ENCODE measurements at places on chromosomes 5 and 9. TPM values are rescaled to one million over a fixed set of nuclear protein-coding genes. Genes with fewer than 3 reads are reported as not detected.

The SPATA9 gene
- total RNA-seq, result 0.67 TPM

DNA sequence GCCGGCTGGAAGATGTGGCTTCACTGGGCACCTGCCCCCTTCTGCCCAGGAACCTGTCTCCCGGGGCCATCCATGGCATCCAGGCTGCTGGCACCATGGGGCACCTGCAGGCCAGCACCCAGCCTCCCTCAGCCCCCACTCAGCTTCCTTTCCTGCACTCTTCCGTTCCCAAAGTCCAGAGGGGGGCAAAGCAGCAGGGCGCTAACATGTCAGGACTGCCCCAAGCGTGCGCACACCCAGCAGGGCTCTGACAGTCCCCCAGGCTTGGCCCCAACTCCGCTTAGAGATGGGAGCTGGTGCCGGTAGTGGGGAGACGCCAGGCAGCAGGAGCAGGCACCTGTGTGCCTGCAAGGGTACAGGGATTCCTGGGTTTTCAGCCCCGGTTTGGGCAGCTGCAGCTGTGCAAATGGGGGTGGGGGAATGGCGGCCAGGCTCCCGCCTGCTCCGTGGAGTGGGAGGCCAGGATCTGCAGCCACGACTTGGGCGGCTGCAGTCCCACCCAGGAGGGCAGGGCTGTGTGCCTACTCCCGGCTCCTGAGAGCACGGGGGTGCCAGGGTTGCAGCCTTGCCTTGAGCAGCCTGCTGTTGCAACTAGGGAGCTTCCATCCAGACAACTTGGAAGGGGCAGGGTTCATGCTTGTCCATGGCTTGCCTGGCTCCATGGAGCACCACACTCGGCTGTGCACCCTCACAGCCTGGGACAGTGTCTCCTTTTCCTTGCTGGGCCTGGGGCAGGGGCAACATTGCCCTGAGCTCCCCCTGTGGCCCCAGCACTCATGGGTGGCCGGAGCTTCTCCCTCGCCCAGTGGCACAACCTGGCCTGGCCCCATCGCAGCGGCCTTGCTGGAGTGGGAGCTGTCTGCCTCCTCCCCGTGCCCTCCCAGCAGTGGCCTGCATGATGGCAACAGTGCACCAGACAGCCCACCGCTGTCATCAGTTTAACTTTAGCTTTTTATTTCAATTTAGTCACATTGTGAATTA lies 561.1 kb downstream of the MTRR start:
- no peaks in the 10 kb centered on the region for H3K36me3 ChIP-seq
- no peak overlapping the region for H3K27ac ChIP-seq
- no peaks in the 10 kb centered on the region for H3K4me1 ChIP-seq
- peak; percentile 58 for DNase-seq
- H3K4me3 ChIP-seq, result no peak overlapping the region
- no peaks in the 10 kb centered on the region for H3K27me3 ChIP-seq

The PCDHA13 gene
- 0.63 TPM for total RNA-seq

The GARNL3 gene
- 3.7 TPM for total RNA-seq

The ACOT12 gene
- 0.06 TPM for total RNA-seq

The MYMK gene
- total RNA-seq, result not detected

DNA sequence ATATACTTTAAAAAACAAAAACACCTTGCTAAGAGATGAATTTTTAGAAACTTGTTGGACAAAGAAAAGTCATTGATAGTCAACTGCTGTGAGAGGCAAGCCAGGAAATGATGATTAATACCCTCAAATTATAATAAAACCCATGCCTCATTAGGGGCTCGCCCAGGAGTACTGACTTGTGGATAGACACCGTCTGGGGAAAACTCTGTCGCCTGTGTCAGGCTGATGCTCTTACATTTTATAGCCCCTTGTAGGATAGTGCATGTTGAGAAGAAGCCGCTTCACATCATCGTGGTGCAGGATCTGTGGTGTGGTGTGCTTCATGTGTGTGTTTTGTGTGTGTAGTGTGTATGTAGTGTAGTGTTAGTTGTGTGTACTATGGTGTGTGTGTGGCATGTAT lies 39.1 kb downstream of the SYK start:
- no peak overlapping the region for H3K4me3 ChIP-seq
- H3K27me3 ChIP-seq, result no peaks in the 10 kb centered on the region
- H3K4me1 ChIP-seq, result no peaks in the 10 kb centered on the region
- no peaks in the 10 kb centered on the region for H3K36me3 ChIP-seq
- H3K27ac ChIP-seq, result no peak overlapping the region

- no peaks in the 10 kb centered on the region for H3K4me1 ChIP-seq
- no peaks in the 10 kb centered on the region for H3K27me3 ChIP-seq
- no peak overlapping the region for H3K27ac ChIP-seq
- no peaks in the 10 kb centered on the region for H3K36me3 ChIP-seq
- no peak overlapping the region for H3K4me3 ChIP-seq
Measured at GRCh38 chr5:134451936-134452505, 40.3 kb upstream of the CDKN2AIPNL start.

GRCh38 chr5:140869555-140869886 lies 764 bp downstream of the PCDHA11 start:
- peak overlapping the region; percentile 18 for H3K4me3 ChIP-seq
- H3K27me3 ChIP-seq, result no peaks in the 10 kb centered on the region
- H3K27ac ChIP-seq, result no peak overlapping the region
- H3K36me3 ChIP-seq, result no peaks in the 10 kb centered on the region
- H3K4me1 ChIP-seq, result no peaks in the 10 kb centered on the region

GRCh38 chr5:170892196-170892595 lies 30.4 kb downstream of the RANBP17 start:
- no peak overlapping the region for H3K27ac ChIP-seq
- no peak for DNase-seq
- no peak overlapping the region for H3K4me3 ChIP-seq
- H3K36me3 ChIP-seq, result no peaks in the 10 kb centered on the region
- H3K27me3 ChIP-seq, result no peaks in the 10 kb centered on the region

- no peak for DNase-seq
- peaks cover 8% of the 10 kb centered on the region for H3K4me1 ChIP-seq
- no peaks in the 10 kb centered on the region for H3K36me3 ChIP-seq
- H3K27ac ChIP-seq, result no peak overlapping the region
Measured at GRCh38 chr5:90871391-90871991, 312.9 kb downstream of the ADGRV1 start.

DNA sequence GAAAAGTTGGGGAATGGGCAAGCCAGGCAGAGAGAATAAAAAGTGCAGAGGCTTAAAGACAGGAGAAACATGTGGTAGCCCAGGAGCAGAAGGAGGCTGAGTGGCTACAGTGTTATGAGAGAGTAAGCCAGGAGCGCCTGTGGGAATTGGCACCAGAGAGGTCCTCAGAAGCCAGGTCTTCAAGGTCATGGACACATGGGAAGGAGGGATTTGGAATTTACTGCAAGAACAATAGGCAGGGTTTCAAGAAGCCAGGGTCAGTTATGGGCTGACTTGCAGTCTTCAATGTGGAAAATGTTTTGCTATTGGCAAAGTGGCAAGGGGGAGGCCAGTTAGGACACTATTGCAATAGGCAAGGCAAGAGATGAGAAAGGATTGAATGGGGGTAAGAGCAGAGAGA lies 29.3 kb downstream of the ERAP1 start:
- no peak overlapping the region for H3K4me3 ChIP-seq
- H3K4me1 ChIP-seq, result peaks cover 15% of the 10 kb centered on the region
- DNase-seq, result peak; percentile 18

DNA sequence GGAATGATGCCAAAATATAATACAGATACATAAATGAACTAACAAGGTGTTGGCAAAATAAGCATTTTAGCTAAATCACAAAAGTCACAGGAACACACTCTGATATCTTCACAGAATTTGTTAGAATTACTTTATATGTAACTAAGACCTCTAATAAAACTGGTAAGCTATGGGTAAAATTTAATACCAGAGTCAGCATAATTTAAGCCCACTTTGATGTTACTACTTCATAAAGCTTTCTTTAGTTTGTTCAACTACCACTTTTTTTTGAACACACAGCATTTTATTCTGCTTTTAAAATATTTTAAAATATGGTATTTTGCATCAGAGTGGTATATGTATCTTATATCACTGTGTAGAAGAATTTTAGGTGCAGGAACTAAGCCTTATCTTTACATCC lies 19.9 kb downstream of the PAIP1 start:
- H3K27ac ChIP-seq, result no peak overlapping the region
- no peak overlapping the region for H3K4me3 ChIP-seq
- DNase-seq, result no peak

GRCh38 chr5:88049737-88050136 lies 218.9 kb downstream of the TMEM161B start:
- DNase-seq, result no peak
- H3K36me3 ChIP-seq, result no peaks in the 10 kb centered on the region
- H3K4me1 ChIP-seq, result no peaks in the 10 kb centered on the region

DNA sequence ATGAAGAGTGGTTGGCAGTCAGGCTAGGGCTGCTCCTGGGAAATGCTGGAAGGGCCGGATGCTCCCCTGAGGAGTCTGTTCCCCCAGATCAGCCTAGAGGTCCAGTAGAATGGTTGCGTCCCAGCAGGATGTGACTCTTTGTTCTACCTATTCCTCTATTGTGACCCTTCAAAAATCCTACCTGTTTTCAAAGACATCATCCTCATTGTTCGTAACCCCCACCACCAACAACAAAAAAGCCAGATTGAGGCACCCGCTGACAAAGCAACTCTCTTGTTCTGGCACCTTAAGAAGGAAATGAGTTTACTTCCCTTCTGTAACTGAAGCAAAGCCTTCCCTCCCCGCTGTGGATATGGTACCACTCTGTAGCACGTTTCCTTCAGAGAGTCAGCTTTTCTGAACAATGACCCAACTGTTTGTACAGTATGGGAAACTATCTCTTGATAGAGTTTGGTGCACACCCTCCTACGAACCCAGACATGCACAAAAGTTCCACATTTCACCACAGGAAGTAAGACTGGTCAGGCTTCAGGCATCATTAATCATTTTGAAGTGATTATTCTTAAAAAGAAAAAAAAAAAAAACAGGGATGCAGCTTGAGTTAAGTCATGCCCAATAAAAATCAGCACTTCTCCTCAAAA lies 207.2 kb downstream of the ENC1 start:
- H3K27me3 ChIP-seq, result no peaks in the 10 kb centered on the region
- H3K36me3 ChIP-seq, result no peaks in the 10 kb centered on the region
- peaks cover 13% of the 10 kb centered on the region for H3K4me1 ChIP-seq
- H3K27ac ChIP-seq, result peak overlapping the region; percentile 19
- no peak for DNase-seq

DNA sequence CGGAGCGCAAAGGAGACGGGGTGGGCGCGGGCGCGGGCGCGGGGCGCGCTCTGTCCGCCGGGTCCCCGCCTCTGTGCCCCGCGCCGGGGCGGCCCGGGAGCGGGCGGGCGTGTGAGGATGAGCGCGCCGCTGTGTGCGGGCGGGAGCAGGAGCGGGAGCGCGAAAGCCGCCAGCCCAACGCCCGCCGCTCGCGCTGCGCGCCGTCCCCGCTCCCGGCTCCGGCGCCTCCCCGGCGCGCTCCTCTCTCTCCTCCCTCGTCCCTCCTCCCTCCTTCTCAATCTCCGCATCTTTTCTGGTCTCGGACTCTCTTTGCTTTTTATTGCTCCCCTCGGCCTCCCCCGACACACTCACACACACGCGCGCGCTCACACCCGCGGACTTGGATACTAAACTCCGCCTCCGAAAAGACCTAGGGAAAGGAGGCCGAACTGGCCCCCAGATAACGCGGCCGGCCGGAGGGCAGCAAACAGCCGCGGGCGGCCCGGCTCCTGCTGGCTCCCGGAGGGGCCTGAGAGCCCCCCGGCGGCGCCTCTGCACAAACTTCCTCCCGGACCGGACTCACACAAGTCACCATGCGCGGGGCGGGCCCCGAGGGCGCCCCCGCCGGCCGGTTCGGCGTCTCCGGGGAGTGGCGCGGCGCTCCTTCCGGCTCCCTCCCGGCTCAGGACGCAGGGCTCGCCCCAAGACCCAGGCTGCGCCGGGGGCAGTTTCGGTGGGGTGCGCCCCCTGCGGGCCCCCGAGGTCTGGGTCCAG lies at the start of gene FIBCD1:
FIBCD1 (minus strand) TSS at position 596 of the 753 bp plus-strand sequence. CDS start 640 bp downstream, outside the sequence.
- no peak within 1 kb of the TSS for H3K27ac ChIP-seq

The STK32A gene
- 3.2 TPM for total RNA-seq

- H3K4me1 ChIP-seq, result no peaks in the 10 kb centered on the region
- H3K27ac ChIP-seq, result no peak overlapping the region
- H3K27me3 ChIP-seq, result no peaks in the 10 kb centered on the region
- no peak overlapping the region for H3K4me3 ChIP-seq
Measured at GRCh38 chr9:94002316-94003140, 47.4 kb upstream of the BARX1 start.

DNA sequence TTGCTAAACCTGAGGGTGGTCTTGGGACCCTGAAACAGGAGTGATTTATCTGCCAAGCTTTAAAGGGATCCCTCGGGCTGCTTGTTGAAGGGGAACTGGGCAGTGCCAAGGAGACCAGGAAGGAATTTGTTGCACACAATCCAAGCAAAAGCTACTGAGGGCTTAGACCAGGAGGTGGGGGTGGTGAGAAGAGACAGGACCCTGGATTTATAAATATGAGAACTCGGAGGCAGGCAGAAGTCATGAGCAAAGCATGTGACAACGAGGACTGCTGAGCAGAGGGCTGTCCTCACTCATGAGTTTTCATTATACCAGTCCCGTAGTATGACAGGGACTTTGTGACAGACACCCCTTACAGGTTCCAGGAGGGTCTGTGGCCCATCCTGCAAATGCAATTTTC lies 237.3 kb downstream of the DRD1 start:
- H3K27ac ChIP-seq, result no peak overlapping the region
- H3K4me3 ChIP-seq, result no peak overlapping the region
- H3K4me1 ChIP-seq, result no peaks in the 10 kb centered on the region
- no peaks in the 10 kb centered on the region for H3K27me3 ChIP-seq
- H3K36me3 ChIP-seq, result no peaks in the 10 kb centered on the region

The TAF11L5 gene
- total RNA-seq, result not detected

- peak overlapping the region; percentile 99 for H3K27ac ChIP-seq
- H3K27me3 ChIP-seq, result no peaks in the 10 kb centered on the region
- H3K4me1 ChIP-seq, result peaks cover 46% of the 10 kb centered on the region
- H3K36me3 ChIP-seq, result no peaks in the 10 kb centered on the region
- peak; percentile 45 for DNase-seq
Measured at GRCh38 chr5:95958310-95959014, 3.2 kb downstream of the ELL2 start.

The RMRP gene
- total RNA-seq, result 8,609 TPM

GRCh38 chr5:108141676-108142075 lies 240.2 kb downstream of the FBXL17 start:
- H3K4me3 ChIP-seq, result no peak overlapping the region
- no peaks in the 10 kb centered on the region for H3K27me3 ChIP-seq
- no peak for DNase-seq
- no peak overlapping the region for H3K27ac ChIP-seq
- H3K36me3 ChIP-seq, result no peaks in the 10 kb centered on the region
- no peaks in the 10 kb centered on the region for H3K4me1 ChIP-seq

The IL13 gene
- not detected for total RNA-seq

Measured in pancreas (tissue), 10 donors.